CD8-positive, alpha-beta T cell (primary cell): ENCODE measurements at places on chromosomes 1 and 21.

- peak; percentile 80 for DNase-seq
These were observed at the start of gene AGO3 for GRCh38 chr1:35930593-35931445. TSS of gene AGO3 (plus strand) at chr1:35931105. CDS start at chr1:35931427, 322 bp downstream.

GRCh38 chr1:57262472-57262871 is 161.4 kb downstream of the DAB1 start:
- no peak for DNase-seq

GRCh38 chr1:43507296-43508295 is 23.1 kb upstream of the PTPRF start:
- no peak for DNase-seq

DNA sequence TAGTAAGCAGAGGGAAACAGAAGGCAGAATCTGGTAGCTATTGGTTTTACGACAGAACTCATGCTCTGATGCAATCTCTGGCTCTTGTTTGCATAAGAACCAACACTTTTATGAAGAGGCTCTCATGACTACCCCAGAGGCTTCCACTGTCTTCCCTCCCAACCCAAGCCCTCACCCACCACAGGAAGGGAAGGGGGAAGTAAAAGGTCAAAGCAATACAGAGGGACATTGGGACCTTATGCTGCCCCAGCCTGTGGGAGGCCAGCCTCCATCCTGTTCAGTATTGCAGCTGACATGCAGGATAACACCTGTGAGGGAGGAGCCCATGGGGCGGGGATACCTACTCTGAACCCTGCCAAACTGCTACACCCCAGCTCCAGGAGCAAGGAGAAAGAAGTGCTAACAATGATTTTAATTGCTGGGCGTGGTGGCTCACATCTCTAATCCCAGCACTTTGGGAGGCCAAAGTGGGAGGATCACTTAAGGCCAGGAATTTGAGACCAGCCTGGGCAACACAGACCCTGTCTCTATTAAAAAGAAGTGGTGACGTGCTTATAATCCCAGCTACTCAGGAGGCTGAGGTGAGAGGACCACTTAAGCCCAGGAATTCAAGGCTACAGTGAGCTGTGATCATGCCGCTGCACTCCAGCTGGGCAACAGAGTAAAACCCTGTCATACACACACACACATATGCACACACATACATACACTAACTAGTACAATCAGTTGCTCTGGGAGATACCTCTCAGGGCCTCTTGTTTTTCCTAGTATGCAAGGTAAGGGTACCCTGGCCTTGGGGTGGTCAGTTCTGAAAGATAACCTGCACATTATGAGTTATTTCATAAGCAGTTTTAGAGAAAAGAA is 9.5 kb downstream of the MR1 start:
- DNase-seq: peak; percentile 27

GRCh38 chr1:31042656-31043055 is 22.9 kb downstream of the PUM1 start:
- no peak for DNase-seq

DNA sequence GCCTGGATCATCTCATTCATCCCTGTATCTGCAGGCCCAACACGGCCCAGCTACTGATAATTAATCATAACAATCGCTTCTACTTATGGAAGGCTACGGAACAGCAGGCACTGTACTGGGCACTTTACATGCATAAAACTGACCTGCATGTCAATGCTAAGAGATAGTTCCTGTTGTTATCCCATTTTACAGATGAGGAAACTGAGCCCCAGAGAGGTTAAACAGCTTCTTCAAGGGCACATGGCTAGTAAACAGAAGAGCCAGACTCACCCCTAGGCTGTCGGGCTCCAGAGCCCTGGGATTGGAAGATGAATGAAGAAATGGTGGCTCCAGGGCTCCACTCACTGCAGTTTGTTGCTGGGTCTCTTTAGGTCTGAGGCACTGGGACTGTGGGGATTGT is 27.3 kb upstream of the VPS13D start:
- DNase-seq: no peak

- DNase-seq: no peak
These were observed 20.2 kb upstream of the HTR1D start for GRCh38 chr1:23237508-23237907.

- DNase-seq: no peak
These were observed 117.4 kb upstream of the ATP1A1 start for GRCh38 chr1:116255486-116256285.

DNA sequence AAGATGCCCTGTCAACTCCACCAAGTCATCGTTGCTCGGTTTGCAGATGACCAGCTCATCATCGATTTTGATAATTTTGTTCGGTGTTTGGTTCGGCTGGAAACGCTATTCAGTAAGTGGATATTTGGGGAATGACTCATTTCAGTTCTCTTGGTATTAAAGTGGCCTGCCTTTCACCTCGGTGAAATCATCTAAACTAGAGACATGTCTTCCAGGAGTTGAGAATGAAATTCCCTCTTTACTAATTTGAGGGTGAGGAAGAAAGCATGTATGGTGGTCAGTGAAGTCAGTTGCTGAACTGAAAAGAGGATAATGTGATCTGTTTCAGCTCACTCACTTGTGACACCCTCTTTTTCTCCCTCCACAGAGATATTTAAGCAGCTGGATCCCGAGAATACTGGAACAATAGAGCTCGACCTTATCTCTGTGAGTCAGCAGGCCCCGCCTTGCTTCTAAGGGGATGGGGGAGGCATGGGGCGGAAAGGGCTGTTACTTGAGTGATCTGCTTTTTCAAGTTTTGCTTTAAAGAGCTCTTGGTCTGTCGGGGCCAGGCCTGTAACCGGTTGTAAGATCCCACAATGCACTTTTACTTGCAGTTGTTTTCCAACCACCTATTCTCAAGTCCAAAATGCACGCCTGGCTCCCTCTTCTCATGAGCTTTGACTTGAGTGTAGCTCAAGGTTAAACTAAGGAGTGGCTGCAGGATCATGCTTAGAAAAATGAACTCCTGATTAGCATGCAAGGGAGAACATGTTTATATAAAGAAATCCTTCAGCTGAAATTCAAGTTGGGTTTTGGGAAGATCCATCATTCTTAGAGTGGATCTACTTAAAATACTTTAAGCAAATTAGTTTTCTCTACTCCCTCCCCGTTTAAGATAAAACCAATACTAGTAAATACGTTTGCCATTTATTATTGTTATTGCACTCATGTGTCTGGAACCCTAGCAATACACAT is 59.8 kb downstream of the CAPN2 start:
- no peak for DNase-seq

DNA sequence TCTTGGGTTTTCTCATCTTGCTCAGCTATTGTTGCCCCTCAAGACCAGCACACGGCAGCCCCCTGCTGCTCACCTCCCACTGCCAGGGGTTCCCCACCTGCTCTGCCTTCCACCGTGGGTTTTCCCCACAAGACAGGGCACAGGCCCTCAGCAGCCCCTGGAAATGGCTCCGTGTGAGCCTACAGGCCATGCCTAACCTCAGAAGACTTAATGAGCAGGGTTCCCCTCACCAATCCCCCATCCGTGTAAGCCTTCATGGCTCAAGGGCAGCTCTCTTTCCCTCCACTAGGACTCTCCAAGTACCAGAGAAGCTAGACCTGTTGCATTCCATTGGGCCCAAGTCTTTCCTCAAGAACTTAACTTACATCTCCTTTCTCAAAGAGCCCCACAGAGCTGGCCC is 18.4 kb upstream of the RCAN3 start:
- DNase-seq: no peak

DNA sequence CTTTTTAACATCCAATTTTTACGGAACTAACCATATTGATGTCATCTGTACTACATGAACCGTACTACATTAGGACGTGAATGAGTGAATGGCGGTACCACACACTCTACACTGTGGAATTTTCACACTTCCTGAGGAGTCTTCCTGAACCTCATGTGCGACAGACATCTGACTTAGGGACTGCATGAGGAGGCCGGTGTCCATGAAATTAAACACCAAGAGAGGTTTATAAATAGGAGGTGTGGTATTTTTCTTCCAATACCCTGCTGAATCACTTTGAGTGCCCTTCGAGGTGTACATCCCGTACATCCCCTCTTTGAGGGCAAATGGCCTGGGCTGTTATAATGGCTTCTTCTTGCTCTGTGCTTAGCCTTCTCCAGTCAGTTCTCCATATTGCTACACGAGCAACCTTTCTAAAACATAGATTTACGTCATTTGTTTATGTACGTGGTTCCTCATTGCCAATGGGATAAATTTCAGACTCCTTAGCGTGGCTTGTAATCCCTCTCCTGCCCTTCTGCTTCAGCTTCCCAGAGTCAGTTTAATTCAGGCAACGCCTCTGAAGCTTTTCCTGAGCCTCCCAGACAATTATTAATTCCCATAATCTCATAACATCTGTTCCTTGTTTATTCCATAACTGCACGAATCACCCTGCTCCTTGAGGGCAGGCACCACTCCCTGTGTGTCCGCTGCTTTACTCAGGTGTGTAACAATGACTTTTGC is 9.4 kb downstream of the ST3GAL3 start:
- DNase-seq: no peak

DNA sequence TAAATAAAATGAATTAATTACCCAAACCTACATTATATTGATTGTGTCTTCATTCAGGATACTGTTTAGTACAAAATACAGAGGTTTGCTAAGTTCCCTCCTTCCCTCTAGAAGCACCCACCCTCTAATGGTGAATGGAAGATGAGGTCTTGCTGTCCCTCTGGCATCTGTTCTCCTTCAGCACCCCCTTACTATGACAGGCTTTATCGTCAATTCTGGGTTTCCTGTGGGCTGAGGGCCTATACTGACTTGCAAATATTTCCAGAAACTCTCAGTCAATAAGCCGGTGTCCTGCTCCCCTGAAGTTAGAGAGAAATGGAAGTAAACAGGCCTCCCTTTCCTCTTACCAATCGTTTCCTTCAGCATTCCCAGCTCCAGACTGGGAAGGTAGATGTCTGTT is 13.2 kb downstream of the LAX1 start:
- DNase-seq: no peak

GRCh38 chr1:7557301-7557891 is 213.7 kb upstream of the VAMP3 start:
- DNase-seq: no peak

DNA sequence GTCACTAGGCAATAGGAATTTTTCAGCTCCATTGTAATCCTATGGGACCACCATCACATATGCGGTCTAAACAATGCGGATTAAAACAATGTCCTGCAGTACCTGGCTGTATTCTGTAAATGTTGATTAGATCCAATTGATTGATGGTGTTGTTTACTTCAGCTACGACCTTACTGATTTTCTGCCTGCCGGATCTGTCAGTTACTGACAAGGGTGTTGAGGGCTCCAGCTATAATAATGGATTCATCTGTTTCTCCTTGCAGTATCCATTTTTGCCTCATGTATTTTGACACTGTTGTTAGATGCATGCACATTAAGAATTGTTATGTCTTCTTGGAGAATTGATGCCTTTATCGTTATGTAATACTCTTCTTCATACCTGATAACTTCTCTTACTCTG is 39.0 kb downstream of the RAP1A start:
- DNase-seq: no peak

DNA sequence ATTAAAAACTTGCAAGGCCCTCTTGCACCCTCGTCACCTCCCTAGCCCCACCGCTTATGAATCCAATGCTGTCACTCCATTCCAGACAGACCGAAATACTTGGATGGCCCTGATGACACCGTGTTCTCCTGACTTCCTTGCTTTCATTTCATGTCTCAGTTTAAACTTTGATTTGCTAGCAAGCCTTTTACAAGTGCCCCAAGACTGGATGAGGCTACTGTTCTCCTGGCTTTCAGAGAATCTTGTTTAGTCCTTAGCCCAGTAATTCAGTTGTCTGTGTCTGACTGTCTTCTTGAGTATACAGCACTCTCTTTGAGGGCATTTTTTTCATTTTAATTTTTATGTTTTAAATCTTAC is 824 bp upstream of the IFI44L start:
- DNase-seq: peak; percentile 15

DNA sequence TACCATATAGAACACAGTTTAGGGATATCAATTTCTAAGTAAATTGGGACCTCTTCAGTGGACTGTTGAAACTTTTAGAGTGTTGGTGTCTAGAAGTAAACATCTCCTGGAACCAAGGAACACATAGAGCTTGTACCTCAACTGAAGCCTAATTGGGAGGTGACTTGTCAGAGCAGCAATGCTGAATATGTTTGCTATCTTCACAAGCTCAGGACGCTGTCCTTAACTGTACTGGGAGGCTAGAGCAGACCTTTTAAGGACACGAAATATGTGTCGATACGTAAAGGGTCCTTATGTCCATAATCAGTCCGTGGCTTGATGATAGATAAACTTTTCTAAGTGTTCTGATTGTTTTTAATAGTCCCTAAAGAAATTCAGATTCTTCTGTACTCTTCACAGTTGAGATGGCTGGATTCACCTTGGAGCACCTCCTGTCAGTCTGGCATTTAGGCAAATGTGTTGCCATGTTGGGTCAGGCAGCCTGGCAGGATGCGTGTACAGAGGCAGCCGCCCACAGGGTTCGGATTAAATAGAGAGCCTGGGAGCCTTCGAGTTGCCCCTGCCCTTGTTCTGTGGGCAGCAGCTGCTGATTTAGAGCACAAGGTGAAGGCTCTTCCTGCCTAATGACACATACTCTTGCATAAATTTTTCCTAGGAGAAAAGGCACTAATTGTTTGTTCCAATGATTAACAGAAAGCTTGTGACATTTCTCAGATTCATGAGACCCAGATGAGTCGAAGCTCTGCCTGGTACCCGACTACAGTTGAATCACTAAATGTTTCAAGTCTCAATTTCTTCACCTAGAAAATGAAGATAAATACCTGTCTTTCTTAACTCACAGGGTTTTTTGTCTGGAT is 3.6 kb downstream of the ACTN2 start:
- DNase-seq: no peak

DNA sequence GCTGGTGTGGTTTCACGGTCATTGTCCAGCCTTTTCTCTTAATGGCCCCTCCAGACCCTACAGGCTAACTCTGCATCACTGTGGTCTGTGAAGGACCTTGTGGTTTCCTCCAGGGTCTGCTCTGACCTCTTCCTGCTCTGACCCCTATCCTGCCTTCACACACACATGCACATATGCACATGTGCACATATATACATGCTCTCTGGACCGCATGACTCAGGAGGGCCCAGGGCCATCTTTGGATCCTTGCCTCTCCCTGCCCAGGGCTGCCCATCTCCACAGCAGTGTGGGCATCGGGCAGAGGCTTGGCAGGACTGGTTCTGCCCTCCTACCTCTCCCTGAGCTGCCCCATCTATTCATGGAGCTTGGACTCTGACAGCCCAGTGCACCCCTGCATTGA is 510.9 kb downstream of the PTPRU start:
- DNase-seq: no peak

- no peak for DNase-seq
These were observed 8.1 kb downstream of the SNX7 start for GRCh38 chr1:98669355-98670296.

- DNase-seq: peak; percentile 72
These were observed 5.9 kb downstream of the MAP7D1 start for GRCh38 chr1:36161641-36162531.
